ENCODE measurements at places on chromosomes 16 and 17.

DNA sequence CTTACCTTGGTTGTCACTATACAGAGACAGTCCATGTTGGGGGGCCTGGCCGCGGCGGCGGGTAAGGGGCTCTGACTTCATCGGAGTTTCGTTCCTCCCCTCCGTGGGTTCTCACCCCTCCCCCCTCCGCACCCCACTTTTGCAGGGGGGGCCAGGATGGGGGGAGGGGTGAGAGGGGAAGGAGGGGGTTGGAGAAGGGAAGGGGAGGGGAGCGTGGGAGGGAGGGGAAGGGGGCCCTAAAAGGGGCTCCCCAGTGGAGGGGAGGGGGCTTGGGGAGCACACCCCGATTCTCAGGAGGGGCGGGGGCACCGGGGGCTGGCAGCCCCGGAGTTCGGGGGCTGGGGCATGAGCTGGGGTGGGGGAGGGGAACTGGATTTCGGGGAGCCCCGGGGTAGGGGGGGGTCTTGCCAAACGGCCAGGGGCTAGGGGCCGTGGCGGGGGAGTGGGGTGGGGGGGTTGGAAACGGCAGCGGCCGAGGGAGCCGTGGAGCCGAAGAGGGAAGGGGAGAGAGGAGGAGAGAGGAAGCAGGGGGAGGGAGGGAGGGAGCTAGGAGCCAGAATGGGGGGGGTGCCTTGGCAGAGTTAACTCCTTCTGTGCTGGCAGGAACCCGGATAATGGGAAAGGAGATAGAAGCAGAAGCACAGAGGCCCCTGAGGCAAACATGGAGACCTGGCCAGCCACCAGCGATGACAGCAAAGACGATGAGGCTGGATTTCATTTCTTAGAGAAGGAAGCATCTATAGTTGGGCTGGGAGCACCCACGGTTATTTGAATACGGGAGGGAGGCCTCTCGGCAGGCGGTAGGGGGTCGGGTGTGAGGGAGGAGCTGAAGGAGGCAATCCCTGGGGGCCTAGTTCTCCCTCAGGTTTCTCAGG lies 2.3 kb downstream of the DLG4 start:
- no peak for DNase-seq

DNA sequence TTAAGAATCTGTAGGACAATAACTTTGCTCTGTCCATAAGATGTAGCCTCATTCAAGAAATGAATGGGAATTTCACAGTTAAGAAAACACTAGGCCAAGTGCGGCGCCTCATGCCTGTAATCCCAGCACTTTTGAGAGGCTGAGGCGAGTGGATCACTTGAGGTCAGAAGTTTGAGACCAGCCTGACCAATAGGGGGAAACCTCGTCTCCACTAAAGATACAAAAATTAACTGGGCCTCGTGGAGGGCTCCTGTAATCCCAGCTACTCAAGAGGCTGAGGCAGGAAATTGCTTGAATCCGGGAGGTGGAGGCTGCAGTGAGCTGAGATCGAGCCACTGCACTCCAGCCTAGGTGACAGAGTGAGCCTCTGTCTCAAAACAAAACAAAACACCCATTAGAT lies 19.9 kb upstream of the RSL1D1 start:
- DNase-seq: no peak

DNA sequence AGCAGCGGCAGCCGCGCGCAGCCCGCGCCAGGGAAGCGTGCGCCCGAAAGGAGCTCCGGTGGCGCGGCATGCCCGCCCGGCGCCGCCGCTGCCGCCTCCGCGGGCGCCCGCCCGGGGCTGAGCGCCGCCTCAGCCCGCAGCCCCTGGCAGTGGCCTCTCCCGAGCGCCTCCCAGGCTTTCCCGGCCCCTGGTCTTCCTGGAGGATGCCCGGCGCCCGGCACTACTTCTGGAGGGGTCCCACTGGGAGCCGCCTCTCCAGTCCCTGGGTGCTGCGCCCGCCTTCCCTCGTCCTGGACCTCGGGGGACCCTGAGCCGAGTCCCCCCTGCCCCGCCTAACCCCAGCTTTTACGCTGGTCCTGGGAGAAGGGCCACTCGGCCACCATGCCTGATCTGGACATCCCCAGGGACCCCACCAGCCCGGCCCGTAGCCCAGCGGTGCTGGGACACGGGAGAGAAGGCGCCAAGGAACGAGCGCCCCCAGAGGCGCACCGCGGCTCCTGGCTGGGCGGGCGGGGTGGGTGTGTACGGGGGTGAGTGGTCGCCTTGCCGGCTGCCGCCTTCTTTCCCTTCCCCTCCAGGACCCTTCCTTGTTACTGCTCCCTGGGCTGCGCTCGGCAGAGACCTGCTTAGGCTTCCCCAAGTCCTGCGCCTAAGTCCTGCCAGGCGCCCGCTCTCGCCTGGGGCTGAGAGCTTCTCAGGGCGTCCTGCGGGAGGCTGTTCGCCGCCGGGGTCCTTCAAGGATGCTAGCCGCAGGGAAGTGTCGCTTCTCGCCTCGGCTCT lies 704 bp downstream of the ASIC2 start:
- DNase-seq: no peak

GRCh38 chr16:4016658-4017057 lies 99.6 kb downstream of the ADCY9 start:
- no peak for DNase-seq

GRCh38 chr16:2180962-2181923 lies 15.2 kb downstream of the CASKIN1 start:
- no peak for DNase-seq

DNA sequence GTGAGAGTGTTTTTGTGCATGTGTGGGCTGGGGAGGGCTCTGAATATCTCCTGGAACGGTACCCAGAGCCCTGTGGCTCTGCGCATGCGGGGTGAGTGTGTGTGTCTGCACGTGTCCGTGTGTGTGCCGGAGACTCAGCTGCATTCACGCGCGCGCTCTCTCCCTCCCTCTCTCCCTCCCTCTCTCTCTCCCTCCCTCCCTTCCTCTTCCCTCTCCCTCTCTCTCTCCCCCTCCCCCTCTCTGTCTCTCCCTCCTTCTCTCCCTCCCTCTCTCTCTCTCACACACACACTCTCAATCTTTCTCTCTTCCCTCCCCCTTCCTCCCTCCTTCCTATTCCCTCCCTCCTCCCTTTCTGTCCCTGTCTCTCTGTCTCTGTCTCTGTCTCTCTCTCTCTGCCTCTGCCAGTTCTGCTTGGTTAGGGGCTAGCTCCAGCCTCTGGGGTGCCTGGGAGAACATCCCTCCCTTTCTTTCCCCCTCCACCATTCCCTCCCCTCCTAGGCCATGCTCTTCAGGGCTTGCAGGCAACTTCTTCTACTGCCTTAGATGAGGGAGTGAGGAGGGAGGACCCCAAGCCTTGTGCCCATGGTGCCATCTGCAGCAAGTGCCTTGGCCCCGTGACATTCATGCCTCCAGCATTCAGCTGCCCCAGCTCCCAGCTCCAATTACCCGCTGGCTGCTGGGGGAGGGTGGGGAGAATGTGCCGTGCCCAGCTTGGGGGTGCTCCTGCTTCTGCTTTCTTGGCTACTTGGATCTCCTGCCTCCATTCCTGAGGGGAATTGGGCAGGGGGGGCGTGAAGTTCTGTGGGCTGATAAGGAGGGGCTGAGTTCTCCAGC lies 6.4 kb downstream of the THRA start:
- peak; percentile 58 for DNase-seq

- no peak for DNase-seq
These were observed 26.5 kb downstream of the HELZ start for GRCh38 chr17:67218385-67218950.

DNA sequence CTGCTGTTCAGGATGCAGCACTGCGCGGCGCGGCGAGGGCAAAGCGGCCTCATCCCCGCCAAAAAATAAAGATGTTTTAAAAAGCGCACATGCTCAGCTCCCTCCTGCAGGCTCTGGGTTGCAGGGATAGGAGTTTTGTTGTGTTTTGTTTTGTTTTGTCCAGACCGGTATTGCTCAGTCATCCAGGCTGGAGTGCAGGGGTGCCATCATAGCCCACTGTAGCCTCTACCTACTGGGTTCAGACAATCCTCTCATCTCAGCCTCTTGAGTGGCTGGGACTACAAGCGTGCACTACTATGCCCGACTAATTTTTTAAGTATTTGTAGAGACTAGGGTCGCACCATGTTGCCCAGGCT lies 636 bp downstream of the WWOX start:
- no peak for DNase-seq

DNA sequence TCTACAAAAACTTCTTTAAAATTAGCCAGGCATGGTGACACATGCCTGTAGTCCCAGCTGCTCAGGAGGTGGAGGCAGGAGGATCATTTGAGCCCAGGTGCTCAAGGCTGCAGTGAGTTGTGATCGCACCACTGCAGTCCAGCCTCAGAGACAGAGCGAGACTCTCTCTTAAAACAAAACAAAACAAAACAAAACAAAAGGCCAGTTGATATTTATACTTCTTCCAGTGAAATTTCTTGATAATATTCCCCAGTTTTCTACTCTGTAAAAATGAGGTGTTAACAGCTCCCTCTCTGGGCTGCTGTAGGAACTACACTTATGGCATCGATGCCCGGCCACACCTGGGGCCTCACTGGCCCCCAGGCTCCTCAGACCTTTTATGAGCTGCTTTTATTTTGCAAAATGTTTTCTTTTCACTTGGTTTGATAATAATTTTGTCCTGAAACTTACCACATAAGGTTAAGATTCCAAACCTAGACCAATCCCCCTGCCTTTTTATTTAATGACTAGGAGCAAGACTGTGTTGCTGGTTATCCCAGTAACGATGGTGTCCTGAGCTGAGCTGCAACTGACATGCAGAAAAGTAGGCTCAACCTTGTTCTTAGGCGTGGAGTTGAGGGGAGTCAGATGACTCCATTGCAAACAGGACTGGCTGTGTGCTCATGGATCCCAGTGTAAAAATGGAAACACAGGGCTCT lies 17.6 kb downstream of the MAPK8IP3 start:
- DNase-seq: no peak
